ENCODE measurements at places on chromosomes 11 and 22.

DNA sequence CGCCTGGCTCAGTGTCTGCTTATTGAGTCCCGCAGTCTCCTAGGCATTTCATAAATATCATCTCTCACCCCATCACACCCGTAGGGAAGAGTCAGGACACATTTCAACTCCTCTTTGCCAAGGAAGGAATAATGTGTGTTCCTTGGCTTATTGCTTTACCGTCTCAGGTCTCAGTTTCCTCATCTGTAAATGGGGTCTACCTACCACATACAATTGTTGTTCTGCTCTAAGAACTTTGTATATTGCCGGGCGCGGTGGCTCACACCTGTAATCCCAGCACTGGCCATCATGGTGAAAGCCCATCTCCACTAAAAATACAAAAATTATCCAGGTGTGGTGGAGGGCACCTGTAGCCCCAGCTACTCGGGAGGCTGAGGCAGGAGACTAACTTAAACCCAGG, 3.1 kb upstream of the THRSP start:
- DNase-seq, result no peak

DNA sequence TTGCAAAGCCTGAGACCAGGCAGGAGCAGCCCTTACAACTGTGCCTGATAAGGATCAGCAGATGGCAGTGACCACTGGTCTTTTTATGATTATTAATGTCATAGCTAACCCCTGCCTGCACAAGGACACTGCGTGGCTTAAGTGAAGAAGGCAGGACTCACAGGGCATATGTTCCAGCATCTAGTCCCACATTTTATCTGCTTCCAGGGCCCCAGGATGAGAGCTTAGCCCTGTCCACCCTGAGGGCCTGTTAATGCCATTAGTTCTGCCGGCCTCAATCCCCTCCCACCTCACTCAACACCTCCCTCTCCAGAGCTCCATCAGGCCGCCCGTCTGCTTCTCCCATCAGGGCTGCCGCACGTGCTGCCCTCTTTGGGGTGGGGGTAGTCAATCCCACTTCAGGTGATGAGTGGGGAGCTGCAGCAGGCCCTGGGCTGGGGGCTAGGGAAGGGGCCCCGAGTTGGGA, 33.1 kb upstream of the TSPAN18 start:
- no peak for DNase-seq

DNA sequence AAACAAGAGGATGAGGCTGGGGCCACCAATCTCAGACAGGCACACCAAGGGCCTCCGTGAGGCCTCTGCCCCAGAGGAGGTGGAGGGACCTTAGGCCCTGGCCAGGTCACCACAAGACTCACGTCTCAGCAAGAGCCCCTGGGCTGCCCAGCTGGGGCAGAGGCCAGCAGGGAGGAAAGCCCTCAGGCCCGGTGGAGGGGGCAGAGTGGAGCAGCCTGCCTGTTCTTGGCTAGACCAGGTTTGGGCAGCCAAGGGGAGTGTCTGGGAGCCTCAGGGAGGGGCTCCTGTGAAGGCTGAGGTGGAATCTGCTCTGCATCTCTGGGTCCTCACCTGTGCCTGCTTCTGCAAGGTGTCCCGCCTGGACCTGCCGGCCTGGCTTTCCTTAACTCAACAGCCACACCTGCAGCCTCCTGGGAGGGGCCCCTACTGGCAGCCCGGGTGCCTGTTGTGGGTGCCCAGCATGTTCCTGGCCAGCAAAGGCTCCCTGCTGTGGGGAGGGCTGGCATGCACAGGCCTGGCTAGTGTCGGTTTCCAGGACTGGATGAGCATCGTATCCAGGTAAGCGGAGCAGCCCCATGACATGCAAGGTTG, 11.9 kb downstream of the TTLL12 start:
- DNase-seq, result peak; percentile 70

- DNase-seq, result no peak
Measured at GRCh38 chr11:77395460-77396173, 78.3 kb downstream of the PAK1 start.
